Ecto neural progenitor cell (in vitro differentiated cells): ENCODE measurements at places on chromosomes 7 and 10.

- no peak for DNase-seq
Measured at GRCh38 chr7:11648101-11648500, 183.9 kb downstream of the THSD7A start.

GRCh38 chr7:127873715-127874636 lies 157.3 kb downstream of the LRRC4 start:
- no peak for DNase-seq

DNA sequence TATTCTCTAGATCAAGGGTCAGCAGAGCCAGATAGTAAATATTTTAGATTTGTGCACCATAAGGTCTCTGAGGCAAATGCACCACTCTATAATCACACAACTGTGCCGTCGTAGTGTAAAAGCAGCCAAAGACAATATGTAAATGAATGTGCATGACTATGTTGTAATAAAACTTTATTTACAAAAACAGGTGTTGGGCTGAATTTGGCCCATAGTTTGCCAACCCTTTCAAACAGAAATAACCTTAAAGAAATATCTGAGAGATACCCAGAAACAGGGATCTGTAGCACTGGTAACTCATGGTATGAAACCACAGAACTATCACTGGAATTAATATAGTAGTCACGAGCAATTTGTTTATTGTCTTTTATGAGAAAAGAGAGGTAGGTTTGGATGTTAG lies 86.0 kb downstream of the ARID5B start:
- no peak for DNase-seq

DNA sequence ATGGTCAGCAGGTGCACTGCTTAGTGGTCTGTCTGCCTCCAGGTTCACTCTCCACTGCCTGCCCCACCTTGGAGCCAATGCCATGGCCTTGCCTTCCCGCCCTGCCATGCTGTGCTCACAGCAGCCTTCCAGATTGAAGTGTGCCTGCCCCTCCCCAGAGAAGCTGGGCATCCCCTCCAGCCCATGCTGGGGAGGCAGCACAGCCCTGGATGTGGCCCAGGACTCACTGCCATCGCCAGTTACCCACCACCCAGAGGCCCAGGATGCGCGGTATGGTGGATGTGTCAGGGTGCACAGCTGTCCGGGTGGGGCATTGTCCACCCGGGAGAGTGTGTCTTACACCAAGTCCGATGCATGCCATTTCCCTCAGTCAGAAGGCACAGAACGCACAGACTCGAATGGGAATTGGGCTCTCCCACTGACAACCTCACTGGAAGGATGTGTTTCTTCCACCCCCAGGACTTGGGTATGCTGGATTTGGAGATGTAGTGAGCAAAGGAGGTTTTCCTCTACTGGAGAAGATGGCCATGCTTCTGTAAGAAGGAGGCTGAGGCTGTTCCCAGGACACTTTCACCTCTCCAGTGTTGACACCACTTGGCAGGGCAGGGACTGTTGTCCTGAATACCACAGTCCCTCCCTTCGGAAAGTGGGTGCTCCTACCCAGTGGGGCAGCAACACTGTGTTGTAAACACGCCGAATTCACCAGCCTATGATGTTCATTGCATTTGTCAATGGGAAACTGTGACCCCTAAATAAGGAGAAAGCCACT lies 122.0 kb downstream of the ADARB2 start:
- DNase-seq, result no peak

- DNase-seq, result no peak
Measured at GRCh38 chr7:157769086-157769485, 432.3 kb downstream of the DNAJB6 start.

DNA sequence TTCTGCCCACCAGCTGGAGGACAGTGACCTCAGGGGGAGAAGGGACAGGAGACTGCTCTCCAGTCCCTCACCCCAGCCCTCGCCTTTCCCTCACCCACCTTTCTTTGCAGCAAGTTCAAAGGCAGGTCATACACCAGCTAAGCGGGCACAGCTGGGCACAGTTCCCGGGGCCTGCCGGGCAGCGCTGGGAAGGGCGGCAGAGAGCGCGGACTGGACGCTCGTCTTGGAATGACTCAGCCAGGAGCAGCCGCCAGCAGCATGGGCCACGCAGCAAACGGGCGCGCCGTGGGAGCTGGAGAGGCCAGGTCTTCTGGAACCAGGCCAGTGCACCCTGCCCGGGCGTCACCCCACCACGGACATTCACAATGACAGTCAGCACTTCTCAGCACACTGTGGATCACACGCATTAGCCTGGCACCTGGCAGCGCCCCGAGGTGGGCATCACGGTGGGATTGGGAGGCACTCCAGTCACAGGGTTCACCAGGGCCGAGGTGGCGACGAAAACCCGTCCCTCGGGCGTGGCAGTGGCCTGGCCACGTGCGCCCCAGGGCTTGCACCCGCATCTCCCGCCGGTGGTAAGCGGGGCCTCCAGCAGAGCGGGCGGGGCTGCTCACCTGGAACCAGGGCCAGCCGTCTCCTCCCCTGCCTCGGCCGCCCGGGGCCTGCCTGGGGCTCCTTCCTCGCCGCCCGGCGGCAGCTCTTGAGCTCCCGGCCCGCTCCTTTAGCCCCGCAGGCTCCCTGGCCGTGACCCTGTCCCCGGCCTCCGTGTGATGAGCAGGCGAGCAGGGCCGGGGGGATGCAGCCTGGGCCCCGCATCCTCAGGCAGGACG lies 29.0 kb upstream of the WDFY4 start:
- no peak for DNase-seq

- DNase-seq, result no peak
Measured at GRCh38 chr7:135859538-135859937, 110.9 kb upstream of the FAM180A start.

DNA sequence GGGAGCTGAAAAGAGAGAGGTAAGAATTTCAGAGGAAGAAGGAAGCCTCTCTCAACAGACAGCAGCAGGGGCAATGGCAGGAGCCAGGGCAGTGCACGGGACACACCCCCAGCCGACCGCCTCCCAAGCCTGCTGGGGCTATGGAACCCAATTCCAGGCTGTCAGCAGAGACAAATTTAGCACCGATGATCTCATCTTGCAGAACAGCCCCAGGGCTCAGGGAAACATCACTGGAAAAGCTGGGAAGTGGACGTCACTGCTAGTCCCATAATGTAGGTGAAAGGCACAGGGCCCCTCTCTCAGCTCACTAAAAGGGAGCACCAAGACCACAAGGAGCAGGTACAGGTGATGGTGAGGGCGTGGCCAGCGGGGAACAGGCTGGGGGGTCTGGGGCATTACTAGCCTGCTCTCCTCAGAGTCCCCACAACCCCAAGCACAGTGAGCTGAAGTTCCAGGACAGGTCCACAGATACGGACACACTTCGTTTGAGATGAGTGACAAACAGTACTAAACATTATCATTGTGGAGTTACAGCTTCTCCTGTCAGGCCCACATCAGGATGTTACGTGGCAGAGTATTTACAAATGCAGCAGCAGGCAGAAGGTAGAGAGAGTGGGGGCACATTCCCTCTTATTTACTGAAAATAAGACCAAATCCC lies 103.7 kb downstream of the PLXNA4 start:
- no peak for DNase-seq

DNA sequence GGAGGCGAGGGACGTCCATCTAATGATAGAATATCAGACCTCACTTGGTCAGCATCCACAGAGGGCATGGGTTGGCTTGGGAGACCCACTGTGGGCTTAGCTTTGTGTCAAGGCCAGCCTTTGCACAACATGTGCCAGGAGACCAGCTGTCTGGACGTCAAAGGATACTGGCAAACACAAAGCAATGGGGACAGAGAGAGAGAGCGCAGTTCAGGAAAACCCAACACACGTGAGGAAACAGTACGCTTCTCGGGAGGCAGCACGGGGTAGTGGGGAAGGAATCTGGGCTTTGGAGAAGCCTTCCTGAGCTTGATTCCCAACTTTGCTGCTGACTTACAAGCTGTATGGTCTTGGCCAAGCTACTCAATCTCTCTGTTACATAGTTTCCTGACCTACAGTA lies 14.7 kb downstream of the PRLHR start:
- no peak for DNase-seq
